ENCODE measurements at places on chromosomes 4 and X.

DNA sequence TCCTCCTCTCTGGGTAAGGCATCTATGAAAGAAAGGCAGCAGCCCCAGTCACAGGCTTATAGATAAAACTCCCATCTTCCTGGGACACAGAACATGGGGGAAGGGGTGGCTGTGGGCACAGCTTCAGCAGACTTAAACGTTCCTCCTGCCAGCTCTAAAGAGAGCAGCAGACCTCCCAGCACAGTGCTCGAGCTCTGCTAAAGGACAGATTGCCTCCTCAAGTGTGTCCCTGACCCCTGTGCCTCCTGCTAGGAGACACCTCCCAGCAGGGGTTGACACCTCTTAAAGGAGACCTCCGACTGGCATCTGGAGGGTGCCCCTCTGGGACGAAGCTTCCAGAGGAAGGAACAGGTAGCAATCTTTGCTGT is 89.9 kb downstream of the EFHC2 start:
- DNase-seq, result no peak

DNA sequence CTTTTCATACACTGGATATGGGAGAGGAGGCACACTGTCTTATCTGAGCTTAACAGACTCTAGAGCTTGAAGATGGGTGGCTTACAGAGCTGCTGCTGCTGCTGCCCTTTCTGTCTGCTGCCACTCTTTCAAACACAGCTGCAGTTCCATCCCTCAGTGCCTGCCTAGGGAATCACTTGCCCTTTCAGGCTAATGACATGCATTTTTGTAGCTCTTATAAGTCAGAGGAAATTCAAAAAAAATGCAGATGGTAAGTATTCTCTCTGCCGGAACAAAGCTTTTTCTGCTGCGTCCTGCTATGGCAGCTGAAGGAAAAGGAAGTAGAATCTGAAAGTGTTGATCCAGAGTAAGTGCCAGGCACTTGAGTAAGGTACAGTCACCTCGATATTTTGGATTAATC is 460.4 kb upstream of the DIAPH2 start:
- DNase-seq, result no peak

DNA sequence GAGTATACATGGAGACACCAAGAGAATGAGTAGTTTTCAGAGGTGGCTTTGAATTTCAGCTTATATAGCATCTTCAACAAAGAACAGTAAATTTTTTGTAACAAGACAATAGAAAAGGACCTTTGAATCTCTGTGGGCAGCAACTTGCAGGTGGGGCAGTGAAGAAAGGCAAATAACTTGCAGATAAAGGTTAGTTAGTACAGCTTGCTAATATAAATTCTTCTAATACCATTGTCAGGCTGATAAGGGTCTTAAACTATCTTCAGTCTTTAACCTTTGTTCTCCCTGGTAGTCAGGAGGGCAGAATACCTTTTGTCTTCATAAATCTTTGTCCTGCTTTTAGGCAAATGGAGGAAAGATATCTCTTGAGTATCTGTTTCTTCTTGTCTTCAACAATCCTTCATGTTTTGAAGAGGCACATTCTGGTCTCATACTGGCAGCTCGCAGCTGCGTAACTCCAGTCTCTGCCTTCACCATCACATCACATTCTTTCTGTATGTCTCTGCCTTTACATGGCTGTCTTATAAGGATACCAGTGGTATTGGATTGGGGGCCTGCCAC is 16.0 kb downstream of the ANXA3 start:
- no peak for DNase-seq

- DNase-seq, result no peak
These were observed at the start of gene CLNK for GRCh38 chr4:10684631-10685030. CLNK (minus strand) TSS chr4:10684768; CDS start chr4:10667869, 16,899 bp downstream.

- DNase-seq, result no peak
These were observed 81.5 kb upstream of the IL13RA2 start for GRCh38 chrX:115098897-115099296.

DNA sequence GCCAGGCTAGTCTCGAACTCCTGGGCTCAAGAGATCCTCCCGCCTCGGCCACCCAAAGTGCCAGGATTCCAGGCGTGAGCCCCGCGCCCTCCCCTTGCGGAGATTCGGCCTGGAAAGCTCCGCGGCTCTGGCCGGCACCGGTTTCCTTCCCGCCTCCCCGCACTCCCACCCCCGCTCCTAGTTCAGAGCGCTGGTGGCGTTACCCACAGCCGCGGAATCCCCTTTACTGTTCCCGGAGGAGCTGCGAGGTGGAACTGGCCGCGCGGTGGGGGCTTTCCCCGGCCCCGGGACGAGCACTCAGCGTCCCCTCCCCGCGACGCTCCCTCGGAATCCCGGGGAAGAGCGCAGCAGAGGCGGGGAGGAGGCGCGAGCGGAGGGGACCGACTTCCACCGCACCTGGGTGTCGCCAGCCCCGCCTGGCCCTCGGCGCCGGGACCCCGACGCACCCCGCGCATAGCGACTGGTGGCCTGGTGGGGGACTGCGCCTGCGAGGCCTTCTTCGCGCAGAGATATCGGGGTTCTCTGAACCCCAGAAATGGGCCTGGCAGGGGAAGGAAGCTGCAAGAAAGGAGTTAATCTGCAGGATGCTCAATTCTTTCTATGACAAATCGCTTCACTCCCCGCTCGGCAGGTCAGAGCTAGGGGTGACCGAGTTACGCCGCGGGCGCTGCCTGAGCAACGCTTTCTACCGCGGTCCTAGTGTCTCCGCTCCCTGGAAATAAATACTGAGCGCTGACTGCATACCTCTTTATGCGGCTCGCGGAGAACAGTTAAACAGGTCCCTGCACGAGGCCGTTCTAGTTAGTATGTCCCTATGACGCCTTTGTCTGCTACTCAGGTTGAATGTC is 14.6 kb upstream of the SLC25A4 start:
- peak; percentile 14 for DNase-seq

DNA sequence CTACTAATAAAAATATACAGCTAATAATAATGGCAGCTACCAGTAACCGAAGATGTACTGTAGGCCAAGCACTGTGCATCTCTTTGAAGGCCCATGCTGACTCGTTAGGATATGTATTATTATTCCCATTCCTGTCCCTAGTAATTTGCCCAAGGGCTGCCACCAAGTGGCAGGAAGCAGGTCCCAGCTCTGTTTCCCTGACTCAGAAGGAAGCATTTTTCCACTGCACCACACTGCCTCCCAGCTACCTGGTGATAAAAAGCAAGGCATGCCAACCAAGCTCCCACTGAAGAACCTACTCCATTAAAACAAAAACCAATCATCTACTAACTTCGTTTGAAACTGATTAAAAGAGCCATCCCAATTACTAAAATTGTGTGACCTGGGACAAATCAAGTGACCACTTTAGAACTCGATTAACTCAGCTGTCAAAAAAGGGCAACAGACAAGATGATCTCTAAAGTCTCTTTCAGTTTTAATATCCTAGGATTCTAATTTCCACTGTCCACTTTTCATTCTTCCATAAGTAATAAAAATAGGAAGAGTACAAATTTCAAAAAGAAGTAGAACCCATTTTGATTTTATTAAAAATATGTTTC is 24.3 kb upstream of the PGM2 start:
- DNase-seq, result no peak

DNA sequence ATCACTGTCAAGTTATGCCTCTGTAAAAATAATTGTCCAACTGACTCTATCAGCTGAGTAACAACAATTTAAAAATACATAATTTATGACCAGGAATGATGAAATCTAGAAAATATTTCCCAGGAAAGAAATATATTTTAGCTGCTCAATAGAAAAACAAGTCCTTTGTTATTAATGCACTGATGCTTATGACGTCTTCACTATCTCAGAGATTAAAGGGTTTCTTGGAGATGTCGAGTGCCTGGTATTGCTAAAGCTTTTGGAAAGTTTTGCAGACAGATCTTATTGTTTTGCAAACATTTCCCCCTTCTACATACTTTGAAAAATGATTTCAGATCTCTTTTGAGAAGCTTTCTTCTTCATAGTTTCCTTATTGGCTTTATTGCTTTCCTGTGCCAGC is 154.6 kb upstream of the RPS6KA3 start:
- DNase-seq, result no peak

DNA sequence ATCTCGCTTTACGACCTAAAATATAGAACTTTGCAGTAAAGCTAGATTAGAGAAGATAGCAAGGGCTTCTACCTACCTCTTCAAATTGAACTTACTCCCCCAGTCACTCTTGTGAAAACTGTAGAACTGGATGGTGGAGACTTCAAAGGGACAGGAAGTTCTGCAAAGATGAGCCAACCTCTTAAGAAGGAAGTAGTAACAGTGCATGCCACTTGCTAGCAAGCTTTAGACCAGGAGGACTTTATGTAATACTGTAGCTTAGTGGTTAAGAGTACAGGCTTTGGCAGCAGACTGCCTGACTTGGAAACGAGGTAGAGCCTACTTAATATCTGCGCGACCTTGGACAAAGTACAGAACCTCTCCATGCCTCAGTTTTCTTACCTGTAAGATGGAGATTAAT is 27.5 kb upstream of the VBP1 start:
- no peak for DNase-seq

- DNase-seq, result no peak
These were observed 2343.1 kb downstream of the PCDH7 start for GRCh38 chr4:33063241-33063640.

DNA sequence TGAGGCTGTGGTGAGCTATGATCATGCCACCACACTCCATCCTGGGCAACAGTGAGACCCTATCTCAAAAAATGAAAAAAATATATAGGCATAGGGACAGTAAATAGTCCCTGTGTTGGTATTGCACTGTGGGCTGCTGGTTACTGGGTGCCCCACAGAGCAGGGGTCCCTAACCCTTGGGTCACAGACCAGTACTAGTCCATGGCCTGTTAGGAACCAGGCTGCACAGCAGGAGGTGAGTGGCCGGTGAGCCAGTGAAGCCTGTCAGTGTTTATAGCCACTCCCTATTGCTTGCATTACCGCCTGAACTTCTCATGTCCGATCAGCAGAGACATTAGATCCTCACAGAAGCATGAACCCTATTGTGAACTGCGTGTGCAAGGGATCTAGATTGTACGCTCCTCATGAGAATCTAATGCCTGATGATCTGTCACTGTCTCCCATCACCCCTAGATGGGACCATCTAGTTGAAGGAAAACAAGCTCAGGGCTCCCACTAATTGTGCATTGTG is 106.5 kb downstream of the TNIP2 start:
- no peak for DNase-seq

DNA sequence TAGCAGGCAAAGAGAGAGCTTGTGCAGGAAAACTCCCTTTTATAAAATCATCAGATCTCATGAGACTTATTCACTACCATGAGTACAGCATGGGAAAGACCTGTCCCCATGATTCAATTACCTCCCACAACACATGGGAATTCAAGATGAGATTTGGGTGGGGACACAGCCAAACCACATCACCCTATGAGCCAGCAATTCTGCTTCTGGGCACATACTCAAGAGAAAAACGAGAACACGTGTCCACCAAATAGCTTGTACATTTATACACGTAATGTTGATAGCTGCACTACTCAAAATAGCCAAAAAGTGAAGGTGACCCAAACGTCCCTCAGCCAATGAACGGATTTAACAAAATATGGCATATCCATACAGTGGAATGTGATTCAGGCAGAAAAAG is 94.5 kb upstream of the DHRSX start:
- DNase-seq, result no peak

- DNase-seq, result no peak
These were observed 55.3 kb downstream of the FHDC1 start for GRCh38 chr4:152991398-152991797.

- DNase-seq, result peak; percentile 2
These were observed 423 bp downstream of the RPL39 start for GRCh38 chrX:119790977-119791436.

- no peak for DNase-seq
These were observed 100.2 kb downstream of the PDLIM5 start for GRCh38 chr4:94551643-94552564.

GRCh38 chr4:26583538-26583864 is 383 bp upstream of the TBC1D19 start:
- no peak for DNase-seq

DNA sequence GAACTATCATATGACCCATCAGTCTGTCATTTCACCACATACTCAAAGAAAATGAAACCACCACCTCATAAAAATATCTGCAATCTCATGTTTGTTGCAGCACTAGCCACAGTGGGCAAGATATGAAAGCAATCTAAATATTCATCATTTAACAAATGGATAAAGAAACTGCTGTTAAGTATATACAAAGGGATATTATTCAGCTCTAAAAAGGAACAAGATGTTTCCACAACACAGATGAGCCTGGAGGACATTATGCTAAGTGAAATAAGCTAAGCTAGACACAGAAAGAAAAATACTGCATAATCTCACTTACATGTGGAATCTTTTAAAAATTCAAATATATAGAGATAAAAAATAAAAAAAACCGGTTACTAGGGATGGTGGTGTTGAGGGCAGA is 108.2 kb upstream of the BRWD3 start:
- DNase-seq, result no peak

DNA sequence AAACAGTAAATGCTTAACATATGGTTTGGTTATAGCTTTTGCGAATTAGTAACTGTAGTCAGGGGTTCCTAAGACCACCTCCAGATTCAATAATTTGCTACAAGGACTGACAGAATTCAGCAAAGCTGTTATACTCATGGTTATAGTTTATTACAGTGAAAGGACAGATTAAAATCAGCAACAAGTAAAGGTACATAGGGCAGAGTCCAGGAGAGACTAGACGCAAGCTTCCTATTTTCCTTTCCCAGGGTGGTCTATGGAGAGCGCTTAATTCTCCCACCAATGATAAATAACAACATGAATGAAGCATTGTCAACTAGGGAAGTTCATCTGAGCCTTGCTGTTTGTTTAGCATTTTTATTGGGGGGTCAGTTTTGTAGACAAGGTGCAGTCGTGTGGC is 5.9 kb downstream of the NSUN7 start:
- DNase-seq, result no peak

DNA sequence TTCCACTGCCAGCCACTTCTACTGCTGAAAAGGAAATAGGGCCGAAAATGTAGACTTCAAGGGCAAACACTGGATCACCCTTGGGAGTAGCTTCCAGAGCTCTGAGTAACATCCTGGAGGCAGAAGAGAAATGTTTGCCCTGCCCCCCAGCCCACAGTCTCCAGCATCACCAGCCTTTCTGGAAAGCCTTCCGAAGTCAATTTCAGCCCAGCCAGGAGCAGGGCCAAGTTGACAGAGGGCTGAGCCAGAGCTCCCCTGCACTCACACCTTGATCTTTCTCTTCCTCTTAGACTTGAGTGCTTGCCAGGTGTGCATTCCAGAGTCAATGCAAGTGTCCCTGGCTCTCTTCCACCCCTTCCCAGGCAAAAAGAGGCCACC is 35.2 kb downstream of the SLC25A5 start:
- DNase-seq, result no peak

- DNase-seq, result no peak
These were observed 139.6 kb upstream of the HAND2 start for GRCh38 chr4:173669460-173670179.

Measured in stimulated activated CD4-positive, alpha-beta T cell treated with anti-CD3 and anti-CD28 coated beads, Interleukin-15, amount 100 ng/mL, for 1 hour (primary cell).